Cerebellar cortex (tissue), 1 donor: ENCODE measurements at places on chromosomes 5 and 9.

DNA sequence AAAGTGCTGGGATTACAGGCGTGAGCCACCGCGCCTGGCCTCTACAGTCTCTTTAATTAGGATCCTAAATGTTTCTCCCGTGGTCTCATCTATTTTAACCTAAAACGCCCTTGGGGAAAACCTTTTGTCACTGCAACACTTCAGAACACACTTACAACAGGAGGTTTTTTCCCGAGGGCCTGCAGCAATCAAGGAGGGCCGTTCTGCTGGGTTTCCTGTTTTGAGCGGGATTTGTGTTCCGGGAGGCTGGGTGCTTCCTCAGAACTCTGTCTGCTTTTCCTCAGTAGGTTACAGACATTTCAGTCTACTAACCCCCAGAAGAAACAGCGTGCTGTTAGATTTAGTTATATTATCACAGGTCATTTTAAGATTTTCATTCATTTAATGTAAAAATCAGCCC, 65.4 kb upstream of the IRX4 start:
- no peak for DNase-seq

DNA sequence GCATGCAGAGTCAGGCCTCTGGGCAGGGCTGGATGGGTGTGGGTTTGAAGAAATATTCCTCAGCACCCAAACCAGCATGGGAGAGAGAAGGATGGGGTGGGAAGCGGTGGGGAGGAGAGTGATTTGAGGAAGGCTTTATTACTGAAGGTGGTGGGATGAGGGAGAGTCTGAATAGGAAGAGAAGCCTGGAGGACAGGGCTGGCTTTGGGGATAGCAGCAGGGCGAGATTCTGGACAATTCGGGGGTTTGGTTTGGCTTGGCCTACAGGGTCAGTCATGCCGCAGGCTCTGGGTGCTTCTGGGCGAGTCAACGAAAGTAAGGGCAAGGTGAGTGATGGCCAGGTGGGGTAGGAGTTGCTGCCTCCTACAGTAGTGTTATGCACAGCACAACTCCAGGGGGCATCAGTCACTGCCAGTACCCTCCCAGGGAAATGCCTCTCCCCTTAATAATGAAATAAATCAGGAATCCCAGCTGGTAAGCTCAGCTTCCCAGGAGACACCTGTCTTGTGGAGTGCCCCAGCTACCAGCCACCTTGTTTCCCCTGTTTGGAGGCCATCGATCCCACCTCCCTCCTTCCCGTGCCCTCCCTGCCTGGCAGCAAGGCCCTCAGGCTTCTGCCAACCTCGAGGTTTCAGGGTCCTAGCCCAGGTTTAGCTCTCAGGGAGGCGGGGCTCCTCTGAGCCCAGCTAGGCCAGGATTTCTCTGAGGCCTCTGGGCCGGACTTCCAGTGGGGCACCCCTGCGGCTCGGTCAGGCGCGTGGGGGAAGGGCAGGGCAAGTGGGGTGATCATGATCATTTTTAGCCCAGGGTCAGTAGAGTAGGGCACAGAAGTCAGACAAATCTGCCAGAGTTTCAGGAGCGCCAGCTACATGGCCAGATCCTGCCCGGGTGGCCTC, 741 bp upstream of the NKX2-5 start:
- DNase-seq = no peak

- no peak for DNase-seq
Measured at GRCh38 chr9:17556935-17557334, 21.9 kb upstream of the SH3GL2 start.

DNA sequence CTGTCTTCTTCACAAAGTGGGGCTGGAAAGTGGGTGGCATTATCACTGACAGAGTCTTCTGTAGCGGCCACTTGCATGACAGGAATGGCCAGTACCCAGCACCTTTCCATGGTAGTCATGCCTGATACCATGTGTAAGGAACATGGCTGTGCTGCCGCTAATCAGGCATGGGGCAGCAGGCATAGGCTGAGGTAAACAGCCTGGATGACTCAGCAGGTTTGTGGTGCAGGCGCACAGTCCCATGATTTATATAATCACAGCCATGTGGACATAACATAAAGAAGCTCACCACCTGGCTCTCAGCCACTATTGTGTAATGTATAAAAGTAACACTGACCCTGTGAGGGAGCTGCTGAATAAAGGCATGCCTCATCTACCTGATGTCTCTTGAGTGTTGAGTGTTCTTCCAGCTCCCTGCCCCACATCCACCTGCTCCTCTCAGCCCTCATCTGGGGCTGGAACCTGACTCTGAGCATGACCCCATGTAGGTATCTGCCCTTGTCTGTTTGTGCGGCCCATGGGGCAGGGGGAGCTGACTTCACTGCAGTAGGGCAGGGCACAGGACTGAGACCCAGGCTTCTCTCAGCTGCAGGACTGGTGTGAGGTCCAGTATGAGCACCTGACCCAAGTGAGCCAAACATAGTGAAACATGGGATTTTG, 13.2 kb upstream of the ICE1 start:
- DNase-seq = no peak

GRCh38 chr5:172956936-172957335, 2.3 kb upstream of the RPL26L1 start:
- DNase-seq = peak; percentile 14

- no peak for DNase-seq
Measured at GRCh38 chr9:111300140-111300735, 29.8 kb downstream of the OR2K2 start.

DNA sequence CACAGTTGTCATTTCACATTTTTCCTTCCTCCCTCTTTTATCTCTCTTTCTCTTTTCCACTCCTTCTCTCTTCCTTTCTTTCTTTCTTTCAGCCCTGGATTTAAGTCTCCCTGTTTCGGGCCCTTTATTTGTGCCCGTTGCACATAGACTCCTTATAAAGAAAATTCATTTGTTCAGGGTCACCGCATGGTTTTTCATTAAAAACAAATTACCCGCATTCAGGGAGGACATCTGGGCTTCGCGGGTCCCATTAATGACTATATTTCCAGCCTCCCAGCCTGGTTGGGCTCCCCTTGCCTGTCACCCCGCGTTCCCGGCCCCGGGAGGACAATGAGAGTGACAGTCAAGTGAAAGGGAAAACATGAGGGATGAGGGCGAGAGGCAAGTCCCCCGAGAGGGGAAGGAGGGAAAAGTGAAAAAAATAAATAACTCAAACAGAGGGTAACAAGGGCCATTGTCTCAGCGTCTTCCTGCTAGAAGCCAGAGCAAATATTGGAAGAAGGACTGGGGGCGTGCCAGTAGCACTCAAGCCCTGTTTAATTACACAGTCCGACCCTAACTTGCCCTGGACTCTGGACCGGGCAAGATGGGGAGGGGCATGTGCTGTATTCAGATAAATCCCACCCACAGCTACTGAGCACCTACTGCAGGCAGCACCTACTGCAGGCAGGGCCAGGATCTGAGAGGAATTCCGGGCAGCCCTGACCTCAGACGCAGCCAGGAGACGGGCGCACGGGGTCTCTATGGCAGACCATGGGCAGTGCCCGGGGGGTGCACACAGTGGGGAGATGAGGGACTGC, 166.2 kb downstream of the PAX5 start:
- no peak for DNase-seq

DNA sequence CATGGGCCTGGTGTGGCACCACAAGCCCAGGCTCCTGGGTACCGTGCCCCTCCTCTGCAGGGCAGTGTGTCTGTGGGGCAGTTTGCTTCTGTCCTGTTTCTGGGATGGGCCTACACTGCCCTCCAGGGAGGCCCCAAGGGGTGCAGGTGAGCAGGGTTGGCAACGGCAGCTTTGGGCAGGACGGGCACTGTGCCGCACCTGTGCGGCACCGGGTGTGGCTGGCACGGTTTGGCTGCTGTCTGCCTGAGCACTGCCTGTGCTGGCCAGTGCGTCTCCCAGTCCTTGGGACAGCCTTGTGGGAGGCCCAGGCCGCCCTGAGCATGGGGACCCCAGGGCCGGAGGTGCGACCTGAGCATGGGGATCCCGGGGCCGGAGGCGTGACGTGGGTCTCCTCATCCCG, 37.2 kb downstream of the RXRA start:
- peak; percentile 29 for DNase-seq
